Transverse colon (tissue), 4 donors: ENCODE measurements at places on chromosomes 6 and 20. TPM values are rescaled to one million over a fixed set of nuclear protein-coding genes. Genes with fewer than 3 reads are reported as not detected.

GRCh38 chr6:166862978-166863530, 93.3 kb downstream of the RNASET2 start:
- no peaks in the 10 kb centered on the region for H3K36me3 ChIP-seq
- H3K27me3 ChIP-seq: peaks cover 43% of the 10 kb centered on the region
- H3K4me1 ChIP-seq: peaks cover 13% of the 10 kb centered on the region
- peak overlapping the region; percentile 64 for H3K4me3 ChIP-seq
- peak overlapping the region; percentile 45 for H3K27ac ChIP-seq

GRCh38 chr6:17397764-17398194, 4.4 kb downstream of the CAP2 start:
- H3K4me3 ChIP-seq: no peak overlapping the region
- H3K27ac ChIP-seq: no peak overlapping the region
- DNase-seq: no peak
- H3K36me3 ChIP-seq: no peaks in the 10 kb centered on the region
- H3K4me1 ChIP-seq: peaks cover 10% of the 10 kb centered on the region
- peaks cover 4% of the 10 kb centered on the region for H3K27me3 ChIP-seq

DNA sequence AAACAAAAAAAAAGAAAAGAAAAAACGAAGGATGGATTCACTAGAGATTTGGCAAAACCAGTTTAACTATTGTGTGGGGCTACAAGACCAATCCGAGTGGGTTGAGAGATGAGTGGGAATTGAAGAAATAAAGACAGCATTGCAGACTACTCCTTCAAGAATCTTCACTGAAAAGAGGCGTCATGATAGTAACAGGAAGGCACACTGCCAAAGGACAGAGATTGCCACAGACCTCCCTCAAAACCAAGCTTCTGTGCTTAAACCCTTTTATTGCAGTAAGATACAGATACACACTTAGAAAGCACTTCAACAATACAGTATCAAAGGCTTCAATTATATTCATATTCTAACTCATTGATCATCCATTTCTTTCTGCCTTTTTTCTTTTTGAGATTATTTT, 103.9 kb downstream of the IPCEF1 start:
- no peaks in the 10 kb centered on the region for H3K36me3 ChIP-seq
- H3K4me3 ChIP-seq: no peak overlapping the region
- H3K27me3 ChIP-seq: no peaks in the 10 kb centered on the region
- no peak for DNase-seq
- no peaks in the 10 kb centered on the region for H3K4me1 ChIP-seq
- no peak overlapping the region for H3K27ac ChIP-seq

- H3K4me1 ChIP-seq: no peaks in the 10 kb centered on the region
- H3K27me3 ChIP-seq: no peaks in the 10 kb centered on the region
- no peak for DNase-seq
- no peaks in the 10 kb centered on the region for H3K36me3 ChIP-seq
- no peak overlapping the region for H3K4me3 ChIP-seq
Observed at GRCh38 chr6:55136916-55137315, 37.4 kb upstream of the HCRTR2 start.

GRCh38 chr6:30810813-30811339, 66.5 kb upstream of the IER3 start:
- H3K27me3 ChIP-seq: no peaks in the 10 kb centered on the region
- no peak overlapping the region for H3K4me3 ChIP-seq
- no peaks in the 10 kb centered on the region for H3K36me3 ChIP-seq
- DNase-seq: peak; percentile 59

- H3K36me3 ChIP-seq: no peaks in the 10 kb centered on the region
- H3K4me1 ChIP-seq: no peaks in the 10 kb centered on the region
- H3K4me3 ChIP-seq: no peak overlapping the region
- H3K27me3 ChIP-seq: no peaks in the 10 kb centered on the region
Observed at GRCh38 chr20:61664556-61665320, 400.9 kb downstream of the TAF4 start.

Gene SALL4
- 0.14 TPM for total RNA-seq

DNA sequence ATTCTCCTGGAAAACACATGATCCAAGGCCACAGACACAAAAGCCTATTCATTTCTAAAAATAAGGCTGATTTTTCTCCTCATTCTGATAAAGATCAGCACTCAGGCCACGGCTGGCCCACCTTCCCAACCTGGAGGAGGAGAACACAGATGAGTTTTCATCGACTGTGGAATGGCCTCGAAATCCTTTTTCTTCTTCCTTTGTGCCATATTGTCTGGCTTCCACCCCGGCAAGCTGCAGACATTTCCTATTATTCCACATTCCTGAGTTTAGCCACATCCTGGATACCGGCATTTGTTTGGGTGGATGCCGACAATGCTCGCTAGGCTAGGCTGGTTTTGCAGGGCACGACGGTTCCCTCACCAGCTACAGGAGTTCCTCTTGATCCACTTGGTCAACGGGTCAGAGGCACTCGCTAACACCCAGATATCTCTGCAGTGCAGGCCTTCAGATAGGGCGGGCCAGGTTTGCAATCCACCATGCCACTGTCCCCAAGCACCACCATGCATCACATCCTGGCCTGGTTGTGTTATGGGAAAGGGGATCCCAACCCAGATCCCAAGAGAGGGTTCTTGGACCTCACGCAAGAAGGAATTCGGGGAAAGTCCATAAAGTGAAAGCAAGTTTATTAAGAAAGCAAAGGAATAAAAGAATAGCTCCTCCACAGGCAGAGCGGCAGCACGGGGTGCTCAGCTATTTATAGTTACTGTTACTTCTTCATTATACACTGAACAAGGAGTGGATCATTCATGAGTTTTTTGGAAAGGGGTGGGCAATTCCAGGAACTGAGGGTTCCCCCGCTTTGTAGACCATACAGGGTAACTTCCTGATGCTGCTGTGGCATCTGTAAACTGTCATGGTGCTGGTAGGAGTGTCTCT, 4.2 kb upstream of the CTSZ start:
- peaks cover 13% of the 10 kb centered on the region for H3K4me1 ChIP-seq
- DNase-seq: no peak
- no peak overlapping the region for H3K4me3 ChIP-seq
- no peaks in the 10 kb centered on the region for H3K36me3 ChIP-seq

Gene TLDC2
- total RNA-seq: 22.9 TPM

DNA sequence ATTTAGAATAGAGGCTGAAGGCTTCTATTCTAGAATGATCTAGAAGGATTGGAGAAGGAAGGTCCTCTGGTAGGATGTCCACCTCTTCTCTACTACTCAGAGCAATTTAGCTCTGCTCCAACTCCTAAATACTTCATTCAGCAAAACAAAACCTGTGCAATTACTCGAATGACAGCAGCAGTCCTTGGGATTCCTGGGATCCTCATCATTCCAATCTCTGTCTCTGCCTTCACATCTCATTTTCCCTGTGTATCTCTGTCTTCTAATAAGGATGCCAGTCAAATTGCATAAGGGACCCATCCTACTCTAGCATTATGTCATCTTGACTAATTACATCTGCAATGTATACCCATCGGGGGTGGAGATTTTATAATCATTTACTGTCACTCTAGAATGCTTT, 5.5 kb upstream of the AIG1 start:
- no peaks in the 10 kb centered on the region for H3K27me3 ChIP-seq
- H3K36me3 ChIP-seq: no peaks in the 10 kb centered on the region
- H3K4me1 ChIP-seq: no peaks in the 10 kb centered on the region
- H3K27ac ChIP-seq: no peak overlapping the region
- no peak overlapping the region for H3K4me3 ChIP-seq

Gene C20orf141
- total RNA-seq: not detected

- H3K27ac ChIP-seq: no peak overlapping the region
- H3K36me3 ChIP-seq: no peaks in the 10 kb centered on the region
- no peaks in the 10 kb centered on the region for H3K27me3 ChIP-seq
- no peaks in the 10 kb centered on the region for H3K4me1 ChIP-seq
Observed at GRCh38 chr6:47938405-47938804, 156.6 kb downstream of the OPN5 start.

Gene MTHFD1L
- total RNA-seq: 5.4 TPM

Gene NFKBIL1
- total RNA-seq: 13.7 TPM

DNA sequence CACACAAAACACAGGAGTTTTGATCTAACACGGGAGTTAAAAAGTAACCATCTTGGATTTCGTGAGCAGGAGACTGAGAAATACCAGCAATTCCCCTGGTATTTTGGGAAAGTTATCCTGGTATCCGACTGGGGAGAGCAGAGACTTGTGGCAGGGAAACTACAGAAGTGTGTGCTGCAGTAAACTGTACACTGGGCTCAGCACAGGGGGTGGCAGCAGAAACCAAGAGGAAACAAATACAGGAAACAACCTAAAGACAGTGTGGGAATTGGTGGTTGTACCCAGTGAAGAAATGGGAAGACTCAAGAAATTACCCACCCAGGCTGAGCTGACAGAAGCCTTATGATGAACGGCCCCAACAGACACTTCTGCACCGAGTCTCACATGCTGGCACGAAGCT, 109.8 kb downstream of the CHD6 start:
- peaks cover 26% of the 10 kb centered on the region for H3K4me1 ChIP-seq
- H3K27me3 ChIP-seq: no peaks in the 10 kb centered on the region
- no peaks in the 10 kb centered on the region for H3K36me3 ChIP-seq

GRCh38 chr6:31870385-31870921, 7.8 kb upstream of the NEU1 start:
- H3K27ac ChIP-seq: no peak overlapping the region
- H3K27me3 ChIP-seq: no peaks in the 10 kb centered on the region
- H3K36me3 ChIP-seq: no peaks in the 10 kb centered on the region
- DNase-seq: no peak

- no peaks in the 10 kb centered on the region for H3K36me3 ChIP-seq
- no peak overlapping the region for H3K4me3 ChIP-seq
- H3K27me3 ChIP-seq: no peaks in the 10 kb centered on the region
- peak overlapping the region; percentile 82 for H3K27ac ChIP-seq
Observed at GRCh38 chr6:30748851-30749540, 4.6 kb upstream of the IER3 start.
